ENCODE measurements at places on chromosomes 7 and 10. TPM values are rescaled to one million over a fixed set of nuclear protein-coding genes. Genes with fewer than 3 reads are reported as not detected.
A peak's percentile ranks its signal among the peaks of the same experiment; 100 is the strongest.

The NMT2 gene
- total RNA-seq, result 21.0 TPM

The COL26A1 gene
- total RNA-seq, result not detected

The ADAM22 gene
- total RNA-seq, result 0.51 TPM

The TRIM4 gene
- total RNA-seq, result 35.4 TPM

The IKZF1 gene
- not detected for total RNA-seq

The PILRA gene
- total RNA-seq, result 0.33 TPM

The SLC18A3 gene
- total RNA-seq, result not detected

The CCDC172 gene
- total RNA-seq, result not detected

DNA sequence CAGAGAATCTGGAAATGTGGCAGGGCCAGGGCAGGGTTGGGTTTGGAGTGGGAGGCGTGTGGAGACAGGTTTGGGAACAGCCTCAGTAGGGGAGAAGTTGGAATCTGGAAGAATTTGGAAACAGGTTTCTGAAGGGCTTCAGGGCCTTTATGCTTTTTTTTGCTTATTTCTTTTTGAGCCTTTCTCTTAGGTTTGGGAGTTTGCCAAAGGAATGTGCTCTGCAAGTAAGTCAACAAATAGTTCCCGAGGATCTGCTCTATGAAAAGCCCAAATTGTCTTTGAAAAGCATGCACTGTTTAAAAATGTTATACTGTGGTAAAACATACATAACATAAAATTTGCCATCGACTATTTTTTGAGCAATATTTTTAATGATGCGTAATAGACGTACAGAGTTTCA lies 86.7 kb upstream of the ADRB1 start:
- DNase-seq, result peak; percentile 93

- DNase-seq, result peak; percentile 27
Observed at GRCh38 chr10:12337453-12338372, 11.6 kb upstream of the CAMK1D start.

- DNase-seq, result no peak
Observed at GRCh38 chr7:117775801-117776200, 97.4 kb downstream of the CTTNBP2 start.

GRCh38 chr7:142482891-142483658 lies 225.2 kb upstream of the PRSS58 start:
- DNase-seq, result peak; percentile 41

DNA sequence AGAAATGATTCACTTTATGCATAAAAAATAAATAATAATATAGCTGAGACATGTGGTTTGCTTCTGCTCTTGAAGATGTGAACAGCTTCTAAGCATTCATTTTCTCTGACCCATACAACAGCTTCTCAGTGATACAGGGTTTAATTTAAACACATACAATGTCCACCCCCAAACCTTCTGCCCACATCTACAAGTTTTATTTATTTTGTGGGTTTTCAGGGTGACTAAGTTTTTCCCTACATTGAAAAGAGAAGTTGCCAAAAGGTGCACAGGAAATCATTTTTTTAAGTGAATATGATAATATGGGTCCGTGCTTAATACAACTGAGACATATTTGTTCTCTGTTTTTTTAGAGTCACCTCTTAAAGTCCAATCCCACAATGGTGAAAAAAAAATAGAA lies 17.2 kb downstream of the INHBA start:
- DNase-seq, result no peak

DNA sequence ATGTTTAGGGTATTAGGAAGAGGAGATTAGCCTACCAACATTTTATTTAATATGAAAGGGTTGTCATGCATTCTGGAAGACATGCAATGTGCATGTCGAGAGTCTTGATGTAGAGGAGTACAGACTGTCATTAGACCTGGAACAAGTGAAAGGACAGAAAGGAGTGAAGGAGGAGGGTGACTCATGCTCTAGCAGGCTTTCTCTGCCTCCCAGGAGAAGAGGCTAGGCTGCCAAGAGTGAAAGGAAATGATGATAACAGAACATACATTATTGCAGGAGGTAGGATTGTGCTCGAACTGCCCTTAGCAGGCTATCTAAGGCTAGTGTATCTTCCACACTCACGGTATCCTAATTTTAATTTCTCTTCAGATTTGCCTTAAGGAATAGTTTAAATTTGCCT lies 228.8 kb downstream of the EXOC4 start:
- peak; percentile 68 for DNase-seq

GRCh38 chr7:29063872-29064271 lies 82.5 kb downstream of the CPVL start:
- DNase-seq, result no peak

DNA sequence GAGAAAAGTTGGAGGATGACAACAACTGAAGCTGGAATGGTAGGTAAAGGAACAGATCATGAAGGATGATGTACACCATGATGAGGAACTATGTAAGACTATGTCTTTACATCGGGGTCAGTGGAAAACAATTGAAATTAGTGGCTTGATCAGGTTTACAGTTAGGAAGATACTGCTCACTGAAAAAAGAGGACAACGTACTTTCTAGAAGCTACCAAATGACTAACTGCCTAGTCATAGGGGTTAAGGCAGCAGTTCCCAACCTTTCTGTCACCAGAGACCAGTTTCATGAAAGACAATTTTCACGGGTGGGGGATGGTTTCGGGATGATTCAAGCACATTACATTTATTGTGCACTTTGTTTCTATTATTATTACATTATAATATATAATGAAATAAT lies 91.6 kb upstream of the ANKRD1 start:
- no peak for DNase-seq
